ENCODE measurements at places on chromosomes 12 and 14.

DNA sequence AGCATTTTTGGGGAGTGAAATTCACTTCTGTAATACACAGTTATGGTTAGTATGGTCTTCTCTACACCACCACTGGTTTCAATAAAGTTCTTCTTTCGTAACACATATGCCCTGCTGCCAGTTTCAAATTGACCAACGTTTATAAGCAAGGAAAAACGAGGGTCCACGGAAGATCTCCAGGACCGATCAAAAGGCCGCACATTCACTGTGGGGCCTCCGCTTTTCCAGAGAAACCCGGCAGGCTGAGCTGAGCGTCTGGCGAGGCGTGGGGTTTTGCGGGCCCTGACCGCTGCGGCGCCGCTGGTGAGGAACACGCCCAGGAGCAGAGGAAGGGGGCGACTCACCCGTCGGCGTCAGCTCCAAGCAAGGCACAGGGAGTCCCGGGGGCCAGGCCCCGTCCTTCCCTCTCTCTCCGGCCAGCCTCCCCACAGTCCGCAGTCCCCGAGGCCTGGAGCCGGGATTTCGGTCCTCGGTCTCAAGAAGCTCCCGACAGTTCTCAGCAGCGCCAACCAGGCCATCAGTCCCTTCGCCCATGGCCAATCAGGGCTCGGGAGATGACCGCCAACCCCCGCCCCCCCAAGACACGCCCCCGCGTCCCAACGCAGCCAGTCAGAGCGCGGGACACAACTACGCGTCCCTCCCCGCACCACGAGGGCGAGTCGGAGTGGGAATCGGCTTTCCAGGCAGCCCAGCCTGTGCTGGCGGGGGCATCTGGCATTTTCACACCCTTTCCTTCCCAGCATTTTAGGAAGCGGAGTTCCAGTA, at the start of gene MTERF2:
Gene MTERF2, minus strand, starts transcription at position 522 of the 765 bp plus-strand sequence. CDS start 8,432 bp downstream, outside the sequence.
- peak; percentile 94 for DNase-seq

DNA sequence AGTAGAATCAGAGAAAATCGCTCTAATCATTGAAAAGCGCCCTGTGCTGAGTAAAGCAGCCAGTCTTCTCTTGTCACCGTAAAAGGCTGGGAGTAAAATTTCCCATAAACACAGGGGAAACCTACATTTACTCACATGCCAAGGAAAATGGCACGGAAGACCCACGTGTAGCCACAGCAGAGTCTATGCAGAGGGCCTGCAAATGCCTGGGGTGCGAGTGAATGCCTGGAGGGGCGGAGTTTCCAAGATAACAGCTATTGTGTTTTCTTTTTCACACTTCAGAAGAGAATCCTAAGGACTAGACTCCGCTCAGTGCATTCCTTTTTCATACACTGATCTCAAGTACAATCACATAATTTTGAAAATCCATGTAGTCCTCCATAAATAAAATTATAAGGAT, 159.9 kb upstream of the FOXN3 start:
- DNase-seq: no peak

DNA sequence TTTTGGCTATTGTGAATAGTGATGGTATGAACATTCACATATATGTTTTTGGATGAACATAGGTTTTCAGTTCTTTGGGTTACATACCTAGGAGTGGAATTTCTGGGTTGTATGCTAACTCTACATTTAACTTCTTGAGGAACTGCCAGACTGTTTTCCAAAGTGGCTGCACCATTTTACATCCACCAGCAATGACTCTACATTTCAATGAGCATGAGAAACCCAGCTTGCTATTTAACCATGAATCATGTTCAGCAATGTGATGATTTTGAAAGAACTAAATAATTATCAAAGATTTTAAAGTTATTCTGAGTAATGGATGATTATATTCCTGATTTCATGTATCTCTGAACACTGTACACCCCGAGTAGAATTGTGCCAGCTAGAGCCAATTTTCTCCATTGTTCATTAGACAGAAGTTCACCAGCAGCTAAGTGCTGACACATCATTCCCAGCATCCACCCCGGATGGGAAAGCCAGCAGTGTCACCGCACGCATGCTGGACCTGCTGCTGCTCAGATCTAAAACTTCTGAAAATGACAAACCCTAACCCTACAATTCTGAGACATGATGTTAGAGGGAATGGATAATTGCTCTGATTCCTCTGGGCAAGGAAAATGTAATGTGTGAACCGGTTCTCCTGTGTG, 13.3 kb upstream of the ANAPC5 start:
- DNase-seq: no peak

DNA sequence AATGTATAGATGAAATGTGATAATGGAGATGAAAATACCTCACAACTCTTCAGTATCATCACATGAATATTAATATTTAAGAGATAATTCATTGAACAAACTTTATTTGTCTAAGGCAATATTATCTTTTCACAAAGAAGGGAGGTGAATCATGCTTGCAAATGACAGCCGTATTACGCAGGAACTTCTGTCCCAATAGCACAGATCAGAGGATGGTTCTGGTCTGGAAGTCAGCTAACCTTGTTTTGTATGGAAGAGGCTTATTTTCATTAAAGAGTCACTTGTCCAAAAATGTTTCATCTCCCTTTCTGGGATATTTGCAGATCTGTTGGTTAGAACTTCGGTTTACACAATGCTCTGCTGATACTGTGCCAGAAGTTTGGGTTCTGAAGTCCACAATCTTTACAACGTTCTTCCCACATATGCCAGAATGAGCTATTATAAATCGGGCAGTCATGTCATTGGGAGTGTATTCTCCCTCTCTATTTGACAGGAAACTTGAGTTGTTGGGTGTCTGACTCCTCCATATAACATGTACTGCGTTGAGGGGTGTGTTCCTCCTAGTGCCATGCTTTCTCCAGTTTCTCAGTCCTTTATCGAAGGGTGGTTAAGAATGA, 29.8 kb downstream of the YY1 start:
- no peak for DNase-seq

DNA sequence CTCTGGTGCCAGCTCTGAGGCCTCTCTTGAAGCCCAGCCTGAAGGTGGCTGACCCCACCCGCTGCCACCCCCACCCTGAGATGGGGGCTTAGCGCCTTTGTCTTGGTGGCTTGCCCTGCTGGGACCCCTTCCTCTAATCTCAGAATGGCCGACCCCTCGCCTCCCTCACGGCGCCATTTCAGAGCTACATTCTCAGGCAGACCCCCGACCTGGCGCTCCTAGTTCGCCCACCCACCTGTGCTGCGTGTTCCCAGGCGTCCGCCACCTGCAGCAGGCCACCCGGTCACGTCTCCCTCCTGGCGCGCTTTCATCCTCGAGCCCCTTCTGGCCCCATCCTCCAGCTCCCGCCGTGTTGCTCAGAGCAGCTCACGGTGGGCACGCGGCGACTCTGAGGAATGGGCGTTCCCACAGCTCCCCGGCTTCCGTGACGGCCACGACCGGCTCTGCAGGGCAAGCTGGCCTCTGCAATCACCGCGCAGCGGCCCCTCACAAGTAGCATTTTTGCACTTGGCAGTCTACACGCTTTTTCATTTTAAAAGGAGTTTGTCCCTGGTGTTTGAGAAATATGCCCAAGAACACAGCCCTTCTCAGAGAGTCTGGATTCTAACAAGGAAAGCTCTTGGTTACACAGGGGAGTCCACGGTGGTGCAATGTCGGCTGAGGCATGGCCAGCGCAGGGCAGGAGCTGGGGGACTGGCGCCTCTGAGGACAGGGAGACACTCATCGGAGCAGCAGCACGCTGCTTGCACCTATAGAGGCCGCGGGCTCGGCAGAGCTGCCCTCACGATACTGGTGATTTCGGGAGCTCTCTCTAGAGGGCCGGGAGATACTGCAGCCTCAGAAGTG, 105.7 kb upstream of the C14orf180 start:
- no peak for DNase-seq

DNA sequence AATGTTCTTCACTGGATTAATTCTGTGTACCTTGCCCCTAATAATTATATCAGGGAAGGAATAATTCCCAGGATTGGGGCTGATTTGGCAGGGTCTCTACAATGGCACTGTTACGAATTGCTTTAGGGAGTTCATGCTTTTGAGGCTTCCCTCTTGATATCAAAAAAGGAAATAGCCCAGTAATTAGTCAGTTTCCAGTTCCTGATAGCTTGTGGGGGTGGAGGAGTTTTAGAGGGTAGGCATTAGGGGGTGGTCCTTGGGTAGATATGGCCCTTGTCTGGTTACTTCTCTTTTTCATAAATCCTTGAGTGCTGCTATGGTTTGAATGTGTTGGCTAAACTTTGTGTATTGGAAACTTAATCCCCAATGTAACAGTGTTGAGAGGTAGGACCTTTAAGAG, 6.1 kb upstream of the SRSF5 start:
- peak; percentile 33 for DNase-seq

- DNase-seq: no peak
Observed at GRCh38 chr14:85186082-85186481, 343.9 kb upstream of the FLRT2 start.

DNA sequence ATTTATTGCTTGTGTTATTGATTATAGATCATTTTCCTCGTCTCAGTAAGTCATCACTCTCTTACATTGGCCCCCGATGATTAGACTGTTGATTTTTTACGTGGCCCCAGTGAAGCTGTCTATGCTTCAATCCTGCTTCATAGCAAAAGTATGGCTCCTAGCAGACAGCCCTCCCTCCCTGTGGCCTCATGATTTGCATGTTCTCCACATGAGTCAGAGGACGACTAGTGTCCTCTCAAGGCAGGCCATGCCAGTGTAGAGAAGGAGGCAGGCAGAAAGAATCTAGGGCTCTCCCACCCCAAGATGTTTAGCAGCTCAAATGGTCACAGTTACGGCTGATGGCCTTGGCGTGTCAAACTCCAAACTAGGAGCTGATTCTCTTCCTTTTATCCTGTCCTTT, 59.6 kb downstream of the FIGNL2 start:
- no peak for DNase-seq

- DNase-seq: no peak
Observed at GRCh38 chr12:22994316-22994675, 369.3 kb downstream of the ETNK1 start.

GRCh38 chr12:98653866-98654493, 8.9 kb downstream of the APAF1 start:
- peak; percentile 74 for DNase-seq
